ENCODE measurements at places on chromosomes 11 and 22.

DNA sequence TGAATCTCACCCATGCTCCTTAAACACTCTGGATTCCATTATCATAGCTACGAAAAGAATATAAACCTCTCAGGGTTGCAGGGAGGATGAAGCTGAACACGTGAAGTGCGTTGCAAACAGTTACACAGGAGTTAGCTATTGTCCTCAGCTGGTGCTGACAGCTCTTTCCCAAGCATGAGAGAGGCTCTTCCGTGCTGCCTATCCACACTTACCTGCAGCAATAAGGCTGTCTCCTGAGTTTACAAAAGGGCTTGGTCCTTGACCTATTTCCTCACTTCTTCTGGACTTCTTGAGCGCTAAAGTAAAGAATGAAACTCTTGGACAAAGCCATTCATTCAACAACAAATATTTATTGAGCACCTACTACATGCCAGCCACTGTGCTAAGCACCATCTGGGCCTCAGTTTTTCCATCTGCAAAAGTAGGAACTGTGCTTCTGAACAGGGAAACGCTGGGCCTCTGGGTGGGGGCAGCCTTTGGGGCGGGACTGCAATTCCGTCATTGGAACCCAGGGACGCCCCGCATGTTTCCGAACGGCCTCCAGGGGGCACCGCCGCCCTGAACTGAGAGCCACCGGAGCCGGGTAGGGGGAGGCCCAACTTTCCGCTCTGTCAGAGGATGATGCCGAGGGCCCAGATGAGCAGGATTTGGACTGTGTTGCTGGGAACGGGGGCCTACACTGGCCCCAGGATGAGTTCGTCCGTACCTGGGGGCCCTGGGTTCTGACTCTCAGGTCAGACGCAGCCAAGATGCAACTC lies 651 bp upstream of the ARL2 start:
- DNase-seq = peak; percentile 69

- no peak for DNase-seq
Measured at GRCh38 chr11:73258104-73259035, 13.8 kb upstream of the P2RY6 start.

- no peak for DNase-seq
Measured at GRCh38 chr11:36976741-36977140, 378.7 kb upstream of the RAG2 start.

DNA sequence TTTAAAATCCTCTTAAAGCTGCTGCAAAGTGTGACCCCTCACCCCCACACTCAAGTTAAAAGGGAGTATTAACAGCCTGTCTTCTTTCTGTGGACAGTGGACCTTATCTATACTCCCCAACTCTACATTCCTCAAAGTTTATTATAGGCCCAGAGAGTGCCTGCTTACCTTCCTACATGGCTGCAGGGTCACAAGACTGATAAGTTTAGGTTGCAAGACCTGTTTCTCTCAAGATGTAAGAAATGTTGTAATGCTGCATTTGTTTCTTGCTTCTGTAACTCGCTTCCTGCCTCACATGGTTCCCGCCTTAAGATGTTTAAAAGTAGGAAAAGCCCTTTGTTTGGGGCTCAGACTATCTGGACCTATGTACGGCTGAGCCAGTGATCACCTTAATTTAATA lies 10.1 kb upstream of the NXPE1 start:
- DNase-seq = no peak

GRCh38 chr22:20013382-20013871 lies 3.2 kb downstream of the ARVCF start:
- peak; percentile 77 for DNase-seq

DNA sequence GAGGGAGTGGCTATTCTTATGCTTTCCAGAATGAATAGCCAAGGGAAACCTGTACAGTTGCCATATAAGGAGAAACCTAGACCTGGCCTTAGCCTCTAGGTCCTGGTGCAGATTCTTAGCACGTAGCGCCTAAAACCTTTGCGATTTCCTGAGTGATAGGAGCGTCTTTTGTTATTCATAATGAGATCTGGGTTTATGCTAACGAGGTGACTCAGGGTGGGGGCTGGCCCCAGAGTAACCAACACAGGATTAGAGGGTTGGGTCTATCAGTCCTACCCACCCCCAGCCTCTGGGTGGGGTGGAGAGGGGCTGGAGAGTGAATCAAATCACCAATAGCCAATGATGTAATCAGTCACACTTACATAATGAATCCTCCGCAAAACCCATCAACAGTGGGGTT lies 73.4 kb upstream of the PARVG start:
- DNase-seq = no peak

DNA sequence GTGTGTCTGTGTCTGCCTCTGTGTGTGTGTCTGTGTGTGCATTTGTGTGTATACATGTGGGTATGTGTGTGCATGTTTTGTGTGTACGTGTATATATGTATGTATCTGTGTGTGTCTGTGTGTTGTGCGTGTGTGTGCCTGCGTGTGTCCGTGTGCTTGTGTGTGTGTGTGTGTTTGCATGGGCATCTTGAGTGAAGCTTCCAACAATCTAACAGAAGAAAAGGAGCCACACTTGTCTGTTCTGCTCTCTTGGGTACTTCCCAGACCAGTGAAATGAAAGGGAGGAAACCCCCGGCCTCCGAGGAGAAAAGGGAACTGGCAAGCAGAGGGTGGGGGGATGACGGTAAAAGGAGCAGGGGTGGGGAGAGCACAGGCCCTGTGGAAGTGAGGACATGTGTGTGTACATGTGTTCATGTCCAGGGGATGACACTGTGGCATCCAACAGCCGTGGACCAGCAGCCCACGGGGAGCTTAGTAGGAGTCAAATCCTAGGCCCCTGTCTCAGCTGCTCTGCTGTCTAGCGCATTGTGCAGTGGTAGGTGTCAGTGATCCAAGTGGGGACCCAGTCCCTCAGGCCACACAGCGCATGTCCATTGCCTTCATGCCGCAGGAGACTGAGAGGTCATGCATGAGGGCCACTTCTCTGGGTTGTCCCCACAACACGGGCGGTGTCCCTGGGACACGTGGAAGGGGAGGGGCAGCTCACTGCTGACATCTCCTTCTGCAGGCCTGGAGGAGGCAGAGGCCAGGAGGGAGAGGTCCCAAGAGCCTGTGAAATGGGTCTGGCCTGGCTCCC lies 8.1 kb downstream of the CSF2RB start:
- no peak for DNase-seq

- no peak for DNase-seq
Measured at GRCh38 chr11:22703040-22703439, 36.6 kb downstream of the GAS2 start.

DNA sequence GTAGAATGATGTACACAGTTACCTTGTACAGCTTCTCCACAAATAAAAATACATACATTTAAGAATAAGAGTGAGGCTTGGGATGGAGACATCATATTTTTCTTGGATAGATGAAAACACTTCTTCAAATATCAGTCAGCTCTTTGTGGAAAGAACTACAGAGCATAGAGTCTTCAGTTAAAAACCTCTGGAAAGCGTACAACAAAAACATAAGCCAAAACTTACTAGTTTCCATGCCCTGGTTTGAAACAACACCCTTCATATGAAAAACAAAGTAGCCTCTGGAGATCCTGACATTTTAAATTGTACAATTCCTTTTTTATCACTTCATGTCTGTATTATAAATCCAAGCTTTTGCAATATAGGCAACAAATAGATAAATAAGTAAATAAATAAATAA lies 7.0 kb upstream of the CEP126 start:
- DNase-seq = no peak

DNA sequence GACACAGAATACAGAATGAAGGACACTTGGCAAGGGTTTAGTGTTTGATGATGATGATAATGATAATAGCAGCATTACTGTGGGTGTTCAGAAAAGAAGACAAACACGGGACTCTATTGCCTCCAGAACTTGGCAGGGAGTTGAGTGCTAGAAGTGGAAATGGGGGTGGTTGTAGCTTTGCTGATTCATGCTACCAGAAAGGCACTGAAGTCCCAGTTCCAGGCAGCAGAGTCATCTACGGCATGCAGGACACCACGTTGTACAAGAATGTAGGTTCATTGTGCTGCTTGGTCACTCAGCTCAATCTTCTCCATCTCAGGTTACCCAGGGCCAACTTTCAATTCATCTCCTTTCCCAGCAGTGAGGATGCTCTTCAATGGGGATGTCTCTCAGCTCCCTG lies 115.7 kb downstream of the NTM start:
- DNase-seq = no peak

DNA sequence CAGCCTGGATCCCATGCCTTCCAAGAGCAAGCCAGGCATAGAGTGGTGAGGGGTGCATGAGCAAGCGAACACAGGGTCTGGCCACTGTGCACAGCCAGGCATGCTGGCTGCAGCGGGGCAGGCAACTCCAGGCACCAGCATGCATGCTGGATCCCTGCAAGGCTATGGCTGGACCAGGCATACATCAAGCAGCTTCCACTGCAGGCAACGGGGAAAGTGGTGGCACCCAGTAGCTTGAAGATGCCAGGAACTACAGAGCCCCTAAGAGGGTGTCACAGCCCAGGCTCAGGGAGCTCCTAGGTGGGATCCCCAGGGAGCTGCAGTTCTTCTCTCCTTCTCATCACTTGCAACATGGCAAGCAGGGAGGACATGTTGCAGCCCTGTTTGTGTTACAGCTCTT lies 45.2 kb downstream of the CHST1 start:
- DNase-seq = no peak

Data from D721Med (cell line).